ENCODE measurements at places on chromosomes 6 and 20.
A peak's percentile ranks its signal among the peaks of the same experiment; 100 is the strongest.

DNA sequence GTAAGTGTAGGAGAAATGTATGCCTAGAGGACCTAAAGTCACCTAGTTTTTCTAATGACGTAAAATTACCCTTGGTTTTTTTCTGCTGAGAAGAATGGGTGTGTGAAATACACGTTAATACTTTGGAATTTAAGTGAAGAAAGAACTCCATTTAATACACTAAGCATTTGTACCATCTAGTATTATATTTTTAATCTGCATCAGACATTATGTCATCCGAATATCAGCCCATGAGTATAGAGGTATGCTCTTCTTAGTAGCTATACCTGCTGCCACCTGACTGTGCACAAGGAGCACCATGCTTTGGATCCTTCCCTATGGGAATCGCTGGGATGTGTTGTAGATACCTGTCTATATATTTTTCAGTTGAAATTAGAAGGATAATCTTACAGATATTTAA, 106.4 kb downstream of the QKI start:
- DNase-seq = no peak

DNA sequence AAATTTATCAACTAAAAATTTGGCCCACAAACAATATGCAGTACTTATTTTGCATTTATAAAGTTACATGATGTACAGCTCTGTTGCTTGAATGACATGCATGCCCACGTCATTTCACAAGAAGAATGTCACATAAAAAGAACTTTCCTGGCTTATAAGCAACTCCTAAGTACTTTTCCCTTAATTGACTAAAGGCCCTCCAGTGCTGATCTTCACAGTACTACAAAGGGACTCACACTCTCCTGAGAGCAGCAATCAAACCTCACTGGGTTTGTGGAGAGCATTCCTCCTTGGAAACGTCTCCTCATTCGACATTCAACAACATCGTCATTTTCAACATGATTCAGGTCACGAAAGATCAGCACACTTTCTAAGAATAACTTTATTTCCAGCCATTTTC, 111.1 kb downstream of the IPCEF1 start:
- DNase-seq = no peak

GRCh38 chr20:54475334-54476168, at the start of gene DOK5:
DOK5 (plus strand) TSS chr20:54475593; CDS start chr20:54475947, 354 bp downstream.
- DNase-seq = peak; percentile 84

DNA sequence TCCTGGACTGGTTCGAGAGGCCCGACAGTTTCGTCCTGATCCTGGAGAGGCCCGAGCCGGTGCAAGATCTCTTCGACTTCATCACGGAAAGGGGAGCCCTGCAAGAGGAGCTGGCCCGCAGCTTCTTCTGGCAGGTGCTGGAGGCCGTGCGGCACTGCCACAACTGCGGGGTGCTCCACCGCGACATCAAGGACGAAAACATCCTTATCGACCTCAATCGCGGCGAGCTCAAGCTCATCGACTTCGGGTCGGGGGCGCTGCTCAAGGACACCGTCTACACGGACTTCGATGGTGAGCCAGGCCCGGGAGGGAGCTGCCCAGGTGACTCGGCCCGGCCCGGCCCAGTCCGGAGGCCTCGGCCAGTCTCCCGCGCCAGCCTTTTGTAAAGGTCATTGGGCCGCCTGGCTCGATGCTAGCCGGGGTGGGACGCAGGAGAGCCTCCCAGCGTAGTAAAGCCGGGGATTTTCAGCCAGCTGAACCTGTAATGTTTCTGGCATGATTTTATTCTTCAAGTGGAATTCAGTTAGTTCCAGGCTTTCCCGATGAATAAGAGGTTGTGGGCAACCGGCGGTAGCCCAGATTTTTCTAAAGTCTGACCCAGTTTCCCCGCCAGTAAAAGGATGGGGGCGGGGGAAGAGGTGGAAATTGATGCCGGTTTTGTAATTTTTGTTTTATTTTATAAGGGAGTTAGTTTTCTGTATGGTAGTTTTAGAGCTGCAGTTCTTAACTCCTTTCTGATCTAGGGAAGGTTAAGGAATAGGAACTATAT, 1.4 kb downstream of the PIM1 start:
- peak; percentile 70 for DNase-seq

DNA sequence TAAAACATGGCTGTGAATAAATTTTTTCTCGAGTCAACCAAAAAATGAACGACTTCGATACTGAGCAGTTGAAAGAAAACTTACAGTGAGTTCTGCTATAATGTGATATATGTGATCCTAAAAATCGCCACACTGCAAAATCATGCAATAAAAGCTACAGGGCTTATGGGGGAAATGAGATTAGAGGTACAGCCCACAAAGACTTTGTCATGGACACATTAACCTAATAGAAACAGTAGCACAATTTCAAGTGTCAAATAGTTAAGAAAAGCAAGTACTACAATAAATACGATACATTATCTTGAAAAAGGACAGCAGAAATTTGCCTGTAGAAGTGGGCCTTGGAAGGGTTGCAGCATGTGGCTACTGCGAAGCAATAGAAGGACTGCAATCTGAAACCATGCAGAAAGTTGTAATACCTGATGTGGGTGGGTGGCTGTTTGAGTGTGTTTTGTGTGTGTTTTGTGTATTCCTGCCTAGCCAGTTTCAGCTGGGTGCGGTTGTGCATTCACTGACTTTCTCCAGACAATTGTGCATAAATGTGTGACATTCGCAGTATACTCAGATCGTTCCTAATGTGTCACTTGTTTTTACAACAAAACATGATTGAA, 79.1 kb downstream of the RPP40 start:
- DNase-seq = no peak

DNA sequence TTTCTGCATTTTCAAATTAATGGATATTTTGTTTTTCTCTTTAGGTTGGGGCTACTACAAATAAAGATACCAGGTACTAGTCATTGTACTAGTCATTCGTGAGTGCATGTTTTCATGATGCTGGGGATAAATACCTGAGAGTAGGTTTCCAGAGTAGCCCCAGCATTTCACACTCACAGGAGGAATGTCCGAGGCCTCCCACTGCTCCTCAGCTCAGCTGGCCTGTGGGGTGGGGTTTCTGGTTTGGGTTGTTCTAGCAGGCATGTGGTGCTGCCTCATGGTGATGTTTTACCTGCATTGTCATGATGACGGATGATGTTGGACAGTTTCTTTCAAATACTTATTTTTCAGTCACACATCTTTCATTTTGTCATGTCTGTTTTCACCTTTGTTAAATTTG, 144.5 kb downstream of the SMOC2 start:
- DNase-seq = no peak

GRCh38 chr6:32483968-32484613, 44.4 kb downstream of the HLA-DRA start:
- no peak for DNase-seq

- no peak for DNase-seq
Measured at GRCh38 chr6:53922539-53922981, 127.8 kb downstream of the LRRC1 start.

DNA sequence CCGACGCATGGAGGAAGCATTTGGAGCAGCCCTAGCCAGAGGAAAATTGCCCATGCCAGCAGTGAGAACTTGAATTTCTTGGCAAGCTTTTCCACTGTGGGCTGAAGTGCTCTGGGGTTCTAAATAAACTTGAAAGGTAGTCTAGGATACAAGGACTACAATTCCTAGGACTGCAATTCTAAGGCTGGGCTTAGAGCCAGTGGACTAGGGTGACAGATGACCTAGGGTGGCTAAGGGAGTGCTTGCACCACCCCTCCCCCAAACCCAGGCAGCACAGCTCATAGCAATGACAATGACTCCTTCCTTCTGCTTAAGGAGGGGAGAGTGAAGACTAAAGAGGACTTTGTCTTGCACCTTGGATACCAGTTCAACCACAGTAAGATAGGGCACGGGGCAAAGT, 122.3 kb downstream of the THBS2 start:
- DNase-seq = no peak
